ENCODE measurements at places on chromosomes 13 and 19.

GRCh38 chr19:47663911-47664771 is 49.1 kb upstream of the EHD2 start:
- no peak for DNase-seq

DNA sequence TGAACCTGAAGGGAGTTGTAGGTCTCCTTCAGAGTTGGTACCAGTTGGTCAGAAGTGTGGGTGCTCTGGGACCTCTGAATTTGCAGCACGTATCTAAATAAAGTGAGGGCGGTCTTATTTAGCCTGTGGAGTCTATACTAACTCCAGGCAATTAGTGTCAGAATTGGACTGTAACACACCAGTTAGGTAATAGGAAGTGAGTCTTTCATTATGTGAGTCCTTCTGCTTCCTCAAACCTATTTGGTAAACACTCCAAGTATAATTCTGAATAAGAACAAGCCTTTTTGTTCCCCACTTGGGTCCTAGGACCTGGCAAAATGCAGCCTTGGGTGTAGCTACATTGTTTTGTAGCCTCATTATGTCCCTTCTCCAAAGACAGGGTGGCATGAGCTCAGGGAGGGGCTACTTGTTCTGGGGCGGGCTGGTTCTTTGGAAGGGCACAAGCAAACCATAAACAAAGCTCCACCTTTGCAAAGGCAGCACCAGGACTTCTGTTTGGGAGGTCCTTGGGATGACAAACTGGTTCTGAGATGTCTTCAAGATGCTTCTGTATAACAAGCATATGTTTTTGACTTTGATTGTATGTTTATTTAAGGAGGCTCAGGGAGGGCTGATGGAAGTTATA is 418.0 kb downstream of the ZNF536 start:
- no peak for DNase-seq

- no peak for DNase-seq
Measured at GRCh38 chr19:35787227-35787799, 11.9 kb downstream of the ARHGAP33 start.

DNA sequence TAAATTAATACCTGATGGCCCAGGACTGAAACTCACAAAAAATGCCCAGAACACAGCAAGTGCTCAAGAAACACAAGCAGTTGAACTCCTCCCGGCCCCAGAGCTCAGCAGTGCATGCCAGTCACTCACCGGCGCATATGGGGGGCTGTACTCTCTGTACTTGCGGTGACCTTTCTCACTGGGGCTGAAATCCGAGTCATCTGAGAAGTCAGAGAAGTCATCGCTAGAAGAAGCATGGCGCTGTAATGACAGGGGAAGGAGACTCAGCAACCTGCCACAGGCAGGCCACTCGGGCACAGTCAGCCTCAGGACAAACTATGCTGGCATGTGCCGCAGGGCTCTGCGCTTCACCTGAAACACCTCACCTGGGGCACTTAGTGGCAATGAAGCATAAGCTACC is 19.7 kb downstream of the ZC3H4 start:
- peak; percentile 62 for DNase-seq

GRCh38 chr19:2274931-2275535 is 6.9 kb downstream of the PEAK3 start:
- no peak for DNase-seq

DNA sequence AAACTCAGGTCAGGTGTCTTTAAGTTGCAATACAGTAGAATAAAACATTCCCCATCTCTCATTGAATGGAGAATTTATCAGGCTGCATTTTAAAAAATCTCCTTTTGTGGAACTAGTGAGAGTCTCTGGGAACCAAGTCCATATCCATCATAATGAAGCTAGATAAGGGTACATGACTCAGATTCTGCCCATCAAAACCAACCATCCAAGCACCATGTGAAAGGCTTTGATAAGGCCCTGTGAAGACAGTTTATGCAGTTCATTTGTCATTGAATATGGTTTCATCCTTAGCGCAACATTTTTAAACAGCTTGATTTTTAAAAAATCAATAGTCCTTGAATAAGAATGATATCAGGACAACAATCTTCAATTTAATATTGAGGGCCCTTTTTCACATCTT is 56.3 kb upstream of the DIAPH3 start:
- no peak for DNase-seq
